ENCODE measurements at places on chromosomes 12 and 14. TPM values are rescaled to one million over a fixed set of nuclear protein-coding genes. Genes with fewer than 3 reads are reported as not detected.

DNA sequence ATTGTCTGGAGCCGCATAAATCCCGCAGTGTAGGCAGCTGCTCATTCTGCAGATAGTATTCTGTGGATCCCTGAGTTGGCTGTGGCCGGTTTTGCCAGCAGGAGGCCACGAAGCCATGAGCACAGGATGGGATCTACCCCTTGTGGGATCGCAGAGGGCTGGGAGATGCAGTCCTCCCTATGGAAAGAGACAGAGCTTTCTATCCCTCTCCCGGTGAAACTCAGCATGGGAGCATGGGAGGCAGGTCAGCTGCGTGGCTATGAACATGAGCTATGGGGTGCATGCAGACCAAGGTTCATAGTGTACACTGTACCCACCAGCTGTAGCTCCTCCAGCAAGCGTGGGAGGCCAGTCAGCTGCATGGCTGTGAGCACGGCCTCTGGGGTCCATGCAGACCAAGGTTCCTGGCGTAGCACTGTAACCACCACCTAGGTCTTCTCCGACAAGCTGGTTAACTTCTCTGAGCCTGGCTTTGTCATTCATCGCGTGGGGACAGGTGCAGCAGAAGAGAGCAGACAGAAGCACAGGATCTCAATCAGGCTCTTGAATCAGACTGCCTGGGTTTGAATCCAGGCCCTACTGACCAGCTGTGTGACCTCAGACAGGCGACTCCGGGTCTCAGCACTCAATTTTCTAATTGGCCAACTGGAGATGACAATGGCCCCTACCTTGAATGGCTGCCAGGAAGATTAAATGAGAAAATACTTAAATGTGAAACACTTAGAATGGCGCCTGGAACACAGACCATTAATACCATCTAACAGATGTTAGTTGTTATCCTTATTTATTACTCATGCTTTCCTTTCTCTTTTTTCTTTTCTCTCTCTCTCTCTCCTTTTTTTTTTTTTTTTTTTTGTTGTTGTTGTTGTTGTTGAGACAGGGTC, 6.0 kb downstream of the BDKRB1 start:
- no peaks in the 10 kb centered on the region for H3K4me1 ChIP-seq
- H3K27me3 ChIP-seq: no peaks in the 10 kb centered on the region
- no peaks in the 10 kb centered on the region for H3K36me3 ChIP-seq
- DNase-seq: no peak
- H3K4me3 ChIP-seq: no peak overlapping the region

- H3K4me3 ChIP-seq: no peak overlapping the region
- H3K4me1 ChIP-seq: no peaks in the 10 kb centered on the region
- H3K27me3 ChIP-seq: no peaks in the 10 kb centered on the region
- no peak overlapping the region for H3K27ac ChIP-seq
- no peak for DNase-seq
- no peaks in the 10 kb centered on the region for H3K36me3 ChIP-seq
These were observed 426.6 kb downstream of the EGLN3 start for GRCh38 chr14:33524244-33524643.

- H3K27ac ChIP-seq: no peak overlapping the region
- no peaks in the 10 kb centered on the region for H3K27me3 ChIP-seq
- H3K4me3 ChIP-seq: no peak overlapping the region
- no peaks in the 10 kb centered on the region for H3K36me3 ChIP-seq
These were observed 52.6 kb upstream of the BICD1 start for GRCh38 chr12:32053881-32054624.

- peak overlapping the region; percentile 91 for H3K4me3 ChIP-seq
- no peaks in the 10 kb centered on the region for H3K27me3 ChIP-seq
- H3K27ac ChIP-seq: peak overlapping the region; percentile 87
- H3K4me1 ChIP-seq: no peaks in the 10 kb centered on the region
- peak; percentile 78 for DNase-seq
- H3K36me3 ChIP-seq: no peaks in the 10 kb centered on the region
These were observed 601 bp downstream of the KLC1 start for GRCh38 chr14:103629503-103630121.

DNA sequence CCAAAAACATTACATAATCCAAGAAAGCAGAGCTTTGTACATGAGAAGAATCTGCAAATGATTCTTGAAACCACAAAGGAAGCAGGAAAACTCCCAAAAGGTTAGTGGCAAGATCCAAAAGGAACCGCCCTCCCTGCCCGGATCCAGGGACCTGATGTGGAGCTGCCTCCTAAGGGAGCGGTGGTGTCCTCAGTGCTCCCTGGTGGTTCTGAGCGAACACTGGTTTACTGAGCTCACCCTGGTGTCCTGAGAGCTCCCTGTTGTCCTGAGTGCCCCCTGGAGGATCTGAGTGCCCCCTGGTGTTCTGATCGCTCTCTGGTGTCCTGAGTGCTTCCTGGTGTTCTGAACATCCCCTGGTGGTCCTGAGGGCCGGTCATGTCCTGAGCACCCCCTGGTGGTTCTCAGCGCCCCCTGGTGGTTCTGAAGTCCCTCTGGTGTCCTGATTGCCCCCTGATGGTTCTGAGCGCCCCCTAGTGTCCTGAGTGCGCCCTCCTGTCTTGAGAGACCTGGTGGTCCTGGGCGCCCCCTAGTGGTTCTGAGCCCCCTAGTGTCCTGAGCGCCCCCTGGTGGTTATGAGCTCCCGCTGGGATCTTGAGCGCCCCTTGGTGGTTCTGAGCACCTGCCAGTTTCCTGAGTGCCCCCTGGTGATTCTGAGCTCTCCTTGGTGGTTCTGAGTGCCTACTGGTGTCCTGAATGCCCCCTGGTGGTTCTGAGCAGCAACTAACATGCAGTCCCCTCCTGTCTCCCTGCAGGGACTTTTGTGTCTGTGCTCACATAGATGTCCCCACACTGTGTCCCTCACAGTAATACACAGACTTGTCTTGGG, 891.1 kb downstream of the TMEM121 start:
- no peaks in the 10 kb centered on the region for H3K27me3 ChIP-seq
- H3K36me3 ChIP-seq: no peaks in the 10 kb centered on the region
- H3K4me1 ChIP-seq: no peaks in the 10 kb centered on the region

- H3K27ac ChIP-seq: peak overlapping the region; percentile 92
- DNase-seq: peak; percentile 56
- H3K27me3 ChIP-seq: no peaks in the 10 kb centered on the region
These were observed 109.3 kb downstream of the ITPR2 start for GRCh38 chr12:26723379-26724308.

GRCh38 chr12:44053549-44054127, 217.8 kb downstream of the TMEM117 start:
- no peaks in the 10 kb centered on the region for H3K36me3 ChIP-seq
- no peak overlapping the region for H3K4me3 ChIP-seq
- H3K27ac ChIP-seq: no peak overlapping the region
- DNase-seq: no peak

DNA sequence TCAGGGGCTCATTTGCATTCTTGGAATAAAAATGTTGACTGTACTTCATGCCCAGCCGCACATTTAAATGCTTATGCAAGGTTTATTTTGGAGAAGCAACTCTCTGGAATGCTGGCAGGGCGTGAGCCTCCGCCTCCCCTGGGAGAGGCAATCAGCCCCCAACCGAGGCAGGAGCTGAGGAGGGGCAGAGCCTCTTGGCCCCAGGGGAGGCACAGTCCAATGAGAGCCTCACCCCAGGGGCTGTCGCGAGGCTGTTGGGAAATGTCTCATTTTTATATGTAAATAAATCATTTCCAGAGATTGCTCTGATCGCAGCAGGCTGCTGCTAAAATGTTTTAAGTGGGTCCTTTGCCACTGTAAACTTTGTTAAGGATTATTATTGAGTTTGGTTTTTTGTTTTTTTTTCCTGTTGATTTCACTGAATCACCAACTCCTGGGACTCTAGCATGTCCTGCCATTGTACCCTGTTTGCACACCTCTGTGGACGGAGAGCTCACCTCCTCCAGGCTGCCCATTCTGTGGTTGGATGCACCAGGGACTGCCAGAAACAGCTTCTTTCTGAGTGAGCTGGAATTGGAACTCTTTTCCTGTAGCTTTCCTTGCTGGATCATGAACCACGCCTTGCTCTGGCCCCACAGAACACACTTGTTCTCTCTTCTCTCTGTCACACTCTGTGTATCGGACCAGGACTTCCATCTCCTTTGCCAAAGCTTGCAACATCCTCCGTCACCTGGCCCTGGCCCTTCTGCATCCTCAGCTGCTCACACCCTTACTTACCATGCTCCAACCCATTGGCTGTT, 46.9 kb upstream of the FAM181A start:
- H3K4me1 ChIP-seq: no peaks in the 10 kb centered on the region
- no peaks in the 10 kb centered on the region for H3K36me3 ChIP-seq
- no peak overlapping the region for H3K27ac ChIP-seq
- DNase-seq: peak; percentile 66
- no peaks in the 10 kb centered on the region for H3K27me3 ChIP-seq

GRCh38 chr12:124804011-124804621, 59.5 kb downstream of the SCARB1 start:
- H3K27me3 ChIP-seq: no peaks in the 10 kb centered on the region
- no peaks in the 10 kb centered on the region for H3K36me3 ChIP-seq
- no peak overlapping the region for H3K4me3 ChIP-seq

DNA sequence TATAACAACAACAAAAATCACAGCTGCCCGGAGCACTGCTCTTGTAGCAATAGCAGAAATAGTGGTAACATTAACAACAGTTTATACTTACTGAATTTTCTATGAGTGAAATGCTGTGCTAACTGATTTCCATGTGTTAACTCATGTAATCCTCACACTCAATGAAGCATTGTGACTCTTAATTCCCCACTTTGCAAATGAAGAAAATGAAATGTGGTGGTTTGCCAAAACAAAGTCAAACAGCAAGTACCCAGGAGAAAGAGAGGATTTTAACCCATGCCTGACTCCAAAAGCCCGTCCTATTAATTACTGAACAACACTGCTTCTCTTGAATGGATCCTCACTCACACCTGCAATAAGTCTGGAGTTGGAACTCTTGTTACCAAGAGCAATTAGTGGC, 123.5 kb downstream of the MED13L start:
- no peaks in the 10 kb centered on the region for H3K36me3 ChIP-seq
- no peak overlapping the region for H3K4me3 ChIP-seq
- H3K27ac ChIP-seq: no peak overlapping the region

DNA sequence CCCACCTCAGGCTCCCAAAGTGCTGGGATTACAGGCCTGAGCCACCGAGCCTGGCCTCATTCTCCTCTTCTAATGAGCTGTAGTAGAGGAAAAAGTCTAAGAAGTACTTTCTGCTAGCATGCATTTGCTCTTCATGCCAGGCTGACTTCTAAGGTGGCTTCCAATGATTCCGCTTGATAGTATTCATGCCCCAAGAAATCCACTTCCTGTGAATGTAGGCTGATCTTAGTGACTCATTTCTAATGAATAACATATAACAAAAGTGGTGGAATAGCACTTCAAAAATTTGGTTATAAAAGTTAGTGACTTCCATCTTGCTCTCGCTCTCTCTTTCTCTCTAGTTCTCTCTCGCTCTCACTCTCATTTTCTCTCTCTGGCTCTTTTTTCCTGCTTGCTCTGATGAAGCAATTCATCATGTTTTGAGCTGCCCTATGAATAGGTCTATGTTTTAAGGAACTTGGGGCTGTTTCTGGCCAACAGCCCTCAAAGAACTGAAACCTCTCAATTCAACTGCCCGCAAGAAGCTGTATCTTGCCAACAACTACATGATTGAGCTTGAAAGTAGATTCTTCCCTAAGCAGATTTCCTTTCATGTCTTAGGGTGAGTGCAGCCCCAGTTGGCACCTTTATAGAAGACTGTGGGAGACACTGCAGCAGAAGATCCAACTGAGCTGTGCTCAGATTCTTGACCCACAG, 282.9 kb downstream of the RMST start:
- H3K4me1 ChIP-seq: no peaks in the 10 kb centered on the region
- H3K36me3 ChIP-seq: no peaks in the 10 kb centered on the region
- no peak overlapping the region for H3K27ac ChIP-seq
- no peak for DNase-seq

DNA sequence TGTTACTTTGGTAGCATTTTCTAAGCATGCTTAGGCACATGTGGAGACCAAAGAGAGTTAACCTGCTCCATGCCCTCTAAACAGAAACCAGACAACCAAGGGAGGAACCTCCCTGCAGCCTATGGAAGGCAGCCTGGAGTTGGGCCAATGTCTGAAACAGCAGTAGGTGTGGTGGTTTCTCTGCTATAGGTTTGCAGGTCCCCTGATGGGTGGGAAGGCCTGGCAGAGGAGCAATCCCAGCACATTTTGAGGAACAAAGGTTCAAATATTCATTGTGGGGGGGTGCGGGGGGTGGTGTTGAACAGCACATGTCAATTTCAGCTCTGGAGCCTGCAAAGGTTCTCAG, 65.4 kb downstream of the DACT1 start:
- H3K4me1 ChIP-seq: peaks cover 11% of the 10 kb centered on the region
- no peaks in the 10 kb centered on the region for H3K36me3 ChIP-seq
- no peak overlapping the region for H3K27ac ChIP-seq
- DNase-seq: no peak

DNA sequence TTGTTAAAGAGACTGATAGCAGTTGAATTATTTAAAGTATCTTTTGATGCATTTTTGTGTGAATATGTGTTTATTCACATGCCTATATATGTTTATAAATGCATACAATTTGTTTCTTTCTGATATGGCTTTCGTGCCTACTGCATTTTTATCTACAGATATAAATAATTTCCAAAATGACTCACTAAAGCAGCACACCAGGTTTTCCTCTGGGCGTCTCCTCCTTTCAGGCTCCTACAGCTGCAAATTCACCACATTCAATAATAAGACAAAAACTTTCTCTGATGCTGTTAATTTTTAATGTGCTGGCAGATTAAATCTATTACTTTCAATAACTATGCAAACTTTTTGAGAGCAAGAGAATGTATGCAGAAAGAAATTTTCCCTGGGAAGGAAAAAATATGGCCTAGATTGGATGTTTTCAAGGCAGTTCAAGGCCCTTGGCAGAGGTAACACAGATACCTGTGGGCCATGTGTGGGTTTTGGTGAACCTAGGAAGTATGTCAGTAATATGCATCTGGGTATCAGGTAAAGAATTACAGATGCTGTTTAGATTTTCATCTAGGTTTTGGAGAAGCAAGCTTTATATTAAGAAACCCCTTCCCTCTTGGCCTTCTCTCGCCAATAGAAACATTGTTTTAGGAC, 381.8 kb downstream of the EGLN3 start:
- no peaks in the 10 kb centered on the region for H3K27me3 ChIP-seq
- DNase-seq: no peak
- no peaks in the 10 kb centered on the region for H3K36me3 ChIP-seq

Gene L2HGDH
- 2.7 TPM for total RNA-seq

Gene TAMALIN
- total RNA-seq: 129 TPM

Gene FOXN4
- not detected for total RNA-seq

Gene CGRRF1
- 25.4 TPM for total RNA-seq

Gene PDZRN4
- 6.8 TPM for total RNA-seq

Gene ZNF140
- total RNA-seq: 18.0 TPM

Gene YEATS4
- total RNA-seq: 11.6 TPM

Gene HCAR3
- total RNA-seq: 0.29 TPM

Gene DDX47
- total RNA-seq: 46.0 TPM

Gene CCND2
- 170 TPM for total RNA-seq

Gene ASCL1
- total RNA-seq: not detected
